ENCODE measurements at places on chromosomes 6 and 20. TPM values are rescaled to one million over a fixed set of nuclear protein-coding genes. Genes with fewer than 3 reads are reported as not detected.

- DNase-seq: no peak
Observed at GRCh38 chr6:18219591-18219990, 44.7 kb downstream of the DEK start.

DNA sequence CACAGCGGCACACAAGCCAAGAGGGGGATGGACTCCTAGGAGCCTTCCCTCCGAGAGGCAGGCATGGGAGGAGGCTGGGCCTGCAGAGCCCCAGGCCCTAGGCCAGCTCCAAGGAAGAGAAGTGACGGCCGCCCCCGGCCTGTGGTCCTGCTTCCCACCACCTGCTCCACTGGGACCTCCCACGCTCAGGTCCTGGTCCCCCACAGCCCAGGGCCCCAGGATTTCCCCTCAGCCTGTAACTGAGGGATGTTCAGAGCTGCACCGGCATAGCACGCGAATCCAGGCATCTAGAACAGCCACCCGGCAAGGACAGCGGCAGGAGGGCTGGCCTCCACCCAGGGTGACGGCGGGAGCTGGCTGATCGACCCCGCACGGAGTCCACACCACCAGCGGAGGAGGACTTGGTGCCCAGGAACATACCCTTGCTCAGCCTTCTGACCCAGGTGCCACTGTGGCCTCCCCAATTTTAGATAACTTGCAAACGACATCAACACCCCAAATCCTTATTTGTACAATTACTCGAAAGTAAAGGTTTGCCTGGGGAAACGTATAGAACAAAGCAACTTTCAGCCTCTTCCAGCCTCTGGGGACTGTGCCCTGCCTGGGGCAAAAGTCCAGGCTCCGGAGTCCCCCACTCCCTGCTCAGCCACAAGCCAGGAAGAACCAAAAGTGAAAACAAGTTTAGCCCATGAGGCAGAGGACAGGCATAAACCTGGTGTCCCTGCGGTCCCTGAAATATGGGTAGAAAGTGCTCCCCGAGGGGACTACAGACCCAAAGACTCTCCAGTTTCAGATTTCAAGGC, 3.5 kb downstream of the GATA5 start:
- DNase-seq: no peak

- no peak for DNase-seq
Observed at GRCh38 chr20:45206725-45207124, at the start of gene SEMG1. Gene SEMG1 (plus strand): TSS chr20:45207033. CDS start chr20:45207054, 21 bp downstream.

DNA sequence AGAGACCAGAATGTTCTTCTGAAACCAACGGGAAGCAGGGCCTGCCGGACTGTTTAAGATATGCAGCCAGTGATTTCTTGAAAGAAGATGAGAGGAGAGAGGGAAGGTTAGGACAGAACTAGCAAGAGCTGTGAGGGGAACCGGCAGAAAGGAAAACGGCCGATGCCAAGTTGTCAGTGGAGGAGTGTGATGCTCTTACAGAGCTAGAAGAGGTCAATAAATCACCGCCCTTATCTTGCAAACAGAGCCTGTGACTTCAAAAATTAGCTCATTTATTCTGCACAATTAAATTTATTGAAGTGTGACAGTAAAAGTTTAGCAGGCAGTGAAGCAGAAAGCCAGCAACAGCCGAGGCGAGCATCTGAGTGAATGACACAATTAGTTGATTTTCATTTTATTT, 509.5 kb upstream of the ID4 start:
- no peak for DNase-seq

DNA sequence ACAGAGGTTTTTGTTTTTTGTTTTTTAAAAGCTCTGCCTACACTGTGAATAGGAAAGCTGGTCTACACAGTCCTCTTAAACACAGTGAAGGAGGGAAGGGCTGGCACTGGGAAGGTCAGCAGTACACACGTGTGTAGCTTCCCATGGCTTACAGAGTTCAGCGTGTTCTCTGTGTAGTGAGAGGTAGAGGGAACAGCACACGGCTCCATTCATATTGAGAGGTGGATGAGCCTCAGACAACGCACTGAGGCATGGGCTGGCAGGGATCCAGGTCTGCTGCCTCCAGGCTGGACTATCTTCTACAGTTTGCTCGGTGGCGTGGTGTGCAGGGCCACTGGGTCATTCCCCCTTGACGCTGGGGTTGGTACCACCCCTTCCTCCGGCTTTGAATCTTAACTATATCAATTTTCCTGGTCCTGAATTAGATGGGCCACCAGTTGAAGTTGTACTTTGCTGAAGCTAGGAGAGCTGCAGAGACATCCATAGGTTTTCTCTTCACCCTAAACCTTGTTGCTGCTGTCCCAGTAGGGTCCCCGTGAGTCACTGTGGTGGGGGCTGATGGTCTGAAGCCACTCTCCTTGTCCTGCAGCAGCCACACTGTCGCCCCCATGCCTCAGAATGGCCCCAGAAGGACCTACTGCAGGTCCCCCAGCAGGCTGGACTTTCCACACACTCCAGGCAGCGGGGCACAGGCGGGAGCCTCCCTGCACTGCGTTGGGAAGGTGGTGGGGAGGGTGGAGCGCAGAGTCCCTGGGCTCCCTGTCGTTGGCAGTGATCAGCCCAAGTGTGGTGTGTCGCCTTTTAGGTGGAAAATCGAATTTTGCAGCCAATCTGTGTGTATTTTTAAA, 2.0 kb downstream of the ARFGAP1 start:
- DNase-seq: no peak

GRCh38 chr6:53048431-53049195, 16.6 kb upstream of the FBXO9 start:
- no peak for DNase-seq

DNA sequence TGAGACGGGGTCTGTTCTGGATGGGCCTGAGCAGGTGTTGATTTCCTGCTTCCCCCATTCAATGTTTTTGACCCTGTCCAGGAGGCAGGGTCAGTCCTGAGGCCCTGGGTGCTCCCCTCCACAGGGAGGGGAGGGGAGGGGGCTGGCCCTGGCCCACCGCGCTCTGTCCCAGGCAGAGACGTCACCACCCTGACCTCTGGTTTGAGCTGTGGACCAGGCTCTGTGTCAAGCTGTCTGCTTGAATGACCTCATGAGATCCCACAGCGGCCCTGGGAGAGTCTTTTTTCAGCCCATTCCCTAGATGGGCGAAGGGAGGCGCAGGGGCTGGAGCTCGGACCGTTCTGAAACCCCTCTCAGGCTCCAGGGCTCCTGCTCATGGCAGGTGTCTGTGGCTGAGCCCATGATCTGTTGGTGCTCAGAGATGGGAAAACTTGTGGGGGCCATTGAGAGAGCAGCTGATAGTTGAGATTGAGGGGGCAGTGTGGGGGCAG, 8.9 kb upstream of the LKAAEAR1 start:
- DNase-seq: no peak

SLC44A4 gene
- not detected for total RNA-seq

DNA sequence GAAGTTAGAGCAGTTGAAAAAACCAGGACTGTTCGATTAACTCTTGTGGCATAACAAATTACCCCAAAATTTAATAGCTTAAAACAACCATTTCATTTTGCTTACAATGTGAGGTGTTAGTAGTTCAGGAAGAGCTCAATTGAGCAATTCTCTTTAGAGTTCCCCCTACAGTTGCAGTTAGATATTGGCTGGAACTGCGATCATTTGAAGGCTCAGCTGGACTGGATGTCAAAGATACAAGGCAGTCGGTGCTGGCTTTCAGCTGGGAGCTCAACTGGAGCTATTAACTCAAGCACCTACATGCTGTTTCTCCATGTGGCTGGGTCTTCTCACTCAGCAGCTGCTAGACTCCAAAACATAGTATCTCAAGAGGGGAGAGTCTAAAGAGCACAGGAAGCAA, 96.0 kb upstream of the LOC128125822 start:
- DNase-seq: no peak

DNA sequence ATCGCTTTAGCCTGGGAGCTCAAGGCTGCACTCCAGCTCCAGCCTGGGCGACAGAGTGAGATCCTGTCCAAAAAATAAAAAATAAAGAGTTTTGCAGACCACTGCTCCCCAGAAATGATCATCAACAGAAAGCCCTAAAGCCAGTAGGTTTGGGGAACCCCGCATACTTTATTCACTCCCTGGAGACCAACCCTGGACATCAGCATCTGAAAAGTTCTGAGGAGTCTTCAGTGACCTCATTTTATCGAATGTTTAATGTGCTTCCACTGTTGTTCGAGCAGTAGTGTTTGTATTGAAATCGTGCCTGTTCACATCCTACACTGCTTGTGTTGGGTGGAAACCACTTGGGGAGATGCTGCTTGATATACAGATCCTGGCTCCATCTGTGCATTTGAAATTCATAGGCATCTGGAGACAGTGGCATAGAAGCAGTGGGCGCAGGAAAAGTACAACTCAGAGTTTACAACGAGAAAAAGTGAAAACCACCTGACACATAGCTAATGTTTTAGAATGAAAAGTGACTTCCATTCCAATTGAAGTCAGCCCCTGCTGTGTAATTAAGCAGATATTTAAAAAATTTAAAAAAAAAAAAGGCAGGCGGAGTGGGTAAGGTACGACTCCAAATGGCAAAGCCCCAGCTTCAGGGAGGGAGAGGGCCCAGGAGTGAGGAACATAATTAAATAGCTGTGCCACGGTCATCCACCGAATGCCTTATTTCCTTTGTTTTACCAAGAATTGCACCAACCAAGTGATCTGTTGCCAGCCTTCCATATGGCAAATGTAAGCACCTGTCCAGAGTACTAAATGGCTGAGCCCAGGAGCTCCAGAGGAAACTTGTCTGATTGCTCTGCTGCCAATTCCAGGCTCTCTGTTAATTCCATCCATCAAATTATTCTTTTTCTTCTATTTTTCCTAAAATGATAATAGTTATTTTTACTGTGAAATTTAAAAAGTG, 100.4 kb upstream of the NAA20 start:
- DNase-seq: no peak

GRCh38 chr6:32386040-32386439, 14.3 kb upstream of the TSBP1 start:
- DNase-seq: no peak

- no peak for DNase-seq
Observed at GRCh38 chr6:62940848-62941247, 270.4 kb upstream of the FKBP1C start.

SENP6 gene
- 67.4 TPM for total RNA-seq

GRCh38 chr20:51960047-51960675, 157.8 kb upstream of the SALL4 start:
- DNase-seq: no peak

BAK1 gene
- 21.6 TPM for total RNA-seq

COQ3 gene
- total RNA-seq: 24.1 TPM

- DNase-seq: no peak
Observed at GRCh38 chr6:31074401-31074800, 38.0 kb downstream of the C6orf15 start.

DNA sequence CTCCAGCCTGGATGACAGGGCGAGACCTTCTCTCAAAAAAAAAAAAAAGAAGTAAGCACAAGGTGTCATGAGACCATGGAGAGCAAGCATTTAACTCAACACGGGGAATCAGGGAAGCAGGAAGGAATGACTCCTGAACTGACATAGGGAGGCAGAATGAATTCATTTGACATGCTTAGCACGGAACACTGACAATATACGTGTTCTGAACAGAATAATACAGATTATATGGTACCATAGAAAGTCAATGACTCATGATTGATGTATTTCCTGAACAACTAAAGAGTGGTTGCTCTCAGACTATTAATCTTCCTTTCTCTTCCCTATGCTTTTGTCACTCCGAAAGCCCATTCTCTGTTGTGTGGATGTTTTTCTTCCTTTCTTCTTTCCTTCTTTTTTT, 20.7 kb upstream of the ASIP start:
- no peak for DNase-seq

GRIK2 gene
- total RNA-seq: 5.0 TPM

Data from left cardiac atrium (tissue), 4 donors.